ENCODE measurements at places on chromosomes 3 and 15.

GRCh38 chr3:115670911-115671310 is 47.6 kb downstream of the GAP43 start:
- DNase-seq = no peak

DNA sequence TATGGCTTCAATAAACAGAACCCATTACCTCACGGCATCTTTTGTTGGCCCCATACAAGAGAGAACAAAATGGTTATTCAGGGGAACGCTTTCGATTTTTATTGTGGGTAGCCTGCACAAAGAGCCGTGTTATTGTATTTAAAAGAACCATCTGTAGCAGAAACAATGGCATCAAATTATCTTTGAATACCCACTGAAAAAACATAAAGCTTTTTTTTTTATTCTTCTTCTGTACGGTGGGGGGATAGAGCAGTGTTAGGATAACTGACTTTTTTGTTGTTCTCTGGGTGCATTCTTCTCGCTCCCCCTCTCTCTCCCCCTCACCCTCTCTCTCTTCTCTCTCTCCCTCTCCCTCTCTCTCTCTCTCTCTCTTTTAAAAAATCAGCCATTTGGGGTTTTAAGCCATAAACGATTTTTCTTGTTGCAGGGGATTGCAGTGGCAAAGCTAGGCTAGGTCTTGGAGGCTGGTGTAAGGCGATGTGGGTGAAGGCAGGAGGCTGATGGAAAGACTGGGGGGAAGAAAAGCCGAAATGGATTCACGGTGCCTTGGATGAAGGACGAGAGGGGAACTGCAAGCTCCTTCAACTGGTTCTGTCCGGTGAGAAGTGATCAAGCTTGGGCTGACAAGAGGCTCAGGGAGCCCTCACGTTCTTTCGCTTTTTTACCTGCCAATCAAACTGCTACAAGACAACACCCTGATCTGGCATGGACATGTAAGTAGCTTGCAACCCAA is 12.4 kb upstream of the SOX2 start:
- DNase-seq = no peak

DNA sequence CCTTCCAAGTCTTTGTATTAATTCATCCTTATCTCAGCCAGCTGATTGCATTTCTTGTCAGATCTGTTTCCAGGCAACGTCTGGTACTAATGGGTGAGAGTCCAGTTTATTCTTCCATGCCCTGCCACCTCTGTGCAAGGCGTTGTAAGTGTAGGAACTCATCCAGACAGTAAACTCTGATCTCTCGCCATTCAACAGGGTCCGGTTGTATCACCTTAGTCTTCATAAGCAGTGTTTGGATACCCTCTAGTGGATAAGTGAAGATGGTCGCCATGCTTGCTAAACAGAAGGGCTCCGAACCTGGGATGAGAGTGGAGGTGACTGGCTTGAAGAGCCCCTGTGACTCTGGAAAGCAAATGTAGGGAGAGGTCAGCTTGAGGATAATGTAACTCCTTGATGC is 51.6 kb upstream of the CMTM7 start:
- peak; percentile 50 for DNase-seq

GRCh38 chr15:59138243-59138642 is 33.3 kb downstream of the CCNB2 start:
- peak; percentile 46 for DNase-seq

- no peak for DNase-seq
Observed at GRCh38 chr3:88632226-88632625, 475.2 kb upstream of the EPHA3 start.

GRCh38 chr3:190455828-190456227 is 6.1 kb upstream of the TMEM207 start:
- no peak for DNase-seq

DNA sequence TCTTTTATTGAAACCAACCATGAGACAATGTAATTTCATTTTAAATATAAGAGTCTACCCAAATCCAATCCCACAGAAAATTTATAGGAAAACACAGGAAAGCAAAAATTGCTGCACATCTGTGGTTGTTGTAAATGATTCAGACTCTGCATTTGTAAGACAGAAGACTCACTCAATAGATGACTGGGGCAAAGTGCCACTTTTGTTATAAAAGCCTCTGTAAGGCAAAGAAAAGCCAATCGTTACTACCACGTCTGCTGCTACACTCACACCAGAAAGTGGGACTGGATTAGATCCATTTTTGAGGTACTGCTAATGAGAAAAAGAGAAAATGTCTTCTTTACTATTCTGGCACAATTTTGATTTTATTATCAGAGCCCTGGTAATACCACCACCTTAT is 74.9 kb downstream of the SEMA6D start:
- DNase-seq = no peak

GRCh38 chr3:3074551-3075257 is 35.5 kb downstream of the IL5RA start:
- no peak for DNase-seq

- no peak for DNase-seq
Observed at GRCh38 chr3:158279609-158280008, 169.7 kb downstream of the RSRC1 start.

DNA sequence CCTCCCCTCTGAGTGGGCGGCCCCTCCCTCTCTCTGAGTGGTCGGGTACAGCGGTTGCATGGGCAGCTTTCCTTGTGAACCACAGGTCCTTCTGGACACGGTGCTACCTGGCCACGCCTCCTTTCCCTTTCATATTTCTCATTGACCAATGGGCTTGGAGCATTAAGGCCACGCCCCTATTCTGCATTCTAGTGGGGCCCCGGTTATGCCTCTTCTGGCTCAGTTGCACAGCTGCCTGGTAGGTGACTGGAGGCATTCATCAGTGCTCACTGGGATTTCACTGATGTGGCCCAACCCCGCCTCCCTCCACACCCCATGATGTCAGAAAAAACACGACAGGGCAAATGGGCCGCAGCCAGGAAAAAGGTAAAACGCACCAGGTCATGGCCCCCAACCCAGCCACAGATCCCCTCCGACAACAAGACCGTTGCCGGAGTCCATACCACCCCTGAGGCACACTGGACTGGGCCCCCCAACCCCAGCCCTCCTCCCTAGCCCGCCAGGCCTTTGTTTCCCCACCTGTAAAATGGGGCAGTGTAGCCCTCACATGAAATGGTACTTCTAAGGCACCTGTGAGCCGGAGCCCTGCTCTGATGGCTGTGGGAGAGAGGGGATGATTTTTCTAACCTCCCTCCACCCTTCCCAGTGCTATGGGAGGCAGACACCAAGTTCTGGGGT is 26.3 kb downstream of the NGRN start:
- peak; percentile 44 for DNase-seq

GRCh38 chr15:65790694-65791334 is 1.3 kb downstream of the DENND4A start:
- peak; percentile 25 for DNase-seq

GRCh38 chr15:38872732-38873131 is 308.1 kb upstream of the RASGRP1 start:
- DNase-seq = no peak

GRCh38 chr3:186100398-186100797 is 8.5 kb downstream of the ETV5 start:
- DNase-seq = no peak

- DNase-seq = no peak
Observed at GRCh38 chr3:66673293-66673692, 172.5 kb upstream of the LRIG1 start.

DNA sequence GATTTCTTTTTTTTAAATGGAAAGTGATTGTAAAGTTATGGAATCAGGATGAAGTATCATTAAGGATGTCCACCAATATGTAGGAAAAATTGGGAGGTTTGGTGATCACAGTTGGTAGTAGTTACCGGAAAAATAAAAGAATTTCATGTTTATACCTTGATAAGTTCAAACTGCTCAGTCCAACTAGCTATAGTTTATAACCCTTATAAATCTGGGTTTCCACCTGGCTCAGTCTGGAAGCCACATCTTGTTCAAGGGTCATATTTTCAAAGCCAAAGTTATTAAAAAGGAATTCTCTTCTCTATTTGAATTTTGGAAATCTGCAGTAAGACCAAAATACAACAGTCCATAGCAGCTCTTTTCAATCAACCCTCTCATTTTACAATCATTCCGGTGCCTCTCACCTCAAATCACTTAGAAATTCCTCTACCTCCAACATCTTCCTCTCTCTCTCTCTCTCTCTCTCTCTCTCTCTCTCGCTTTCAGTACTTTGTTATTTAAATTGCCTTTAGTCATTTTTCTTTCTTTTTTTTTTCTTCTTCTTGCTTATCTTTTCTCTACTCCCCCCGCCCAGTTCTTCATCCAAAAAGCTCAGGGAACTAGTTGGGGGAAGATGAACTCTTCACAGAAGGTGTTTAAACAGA is 186.2 kb upstream of the TBC1D5 start:
- no peak for DNase-seq

- DNase-seq = no peak
Observed at GRCh38 chr3:22935040-22935439, 268.1 kb upstream of the UBE2E2 start.

DNA sequence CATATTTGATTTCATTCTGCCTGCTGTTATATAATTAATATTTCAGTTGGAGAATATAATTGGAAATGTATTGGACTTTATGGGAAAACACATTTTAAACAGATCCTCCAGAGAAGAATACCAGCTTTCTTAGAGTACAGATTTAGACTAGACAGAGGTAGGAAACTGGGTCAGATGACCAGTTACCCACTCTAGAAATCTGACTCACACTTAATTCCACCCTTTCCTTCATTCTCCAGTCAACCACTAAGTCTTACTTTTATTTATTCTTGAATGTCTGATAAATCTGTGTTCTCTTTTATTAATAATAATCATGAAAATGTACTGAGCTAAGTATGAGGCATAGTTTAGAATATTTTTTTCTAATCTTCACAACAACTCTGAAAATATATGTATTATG is 110.7 kb downstream of the LRRC49 start:
- DNase-seq = peak; percentile 17

DNA sequence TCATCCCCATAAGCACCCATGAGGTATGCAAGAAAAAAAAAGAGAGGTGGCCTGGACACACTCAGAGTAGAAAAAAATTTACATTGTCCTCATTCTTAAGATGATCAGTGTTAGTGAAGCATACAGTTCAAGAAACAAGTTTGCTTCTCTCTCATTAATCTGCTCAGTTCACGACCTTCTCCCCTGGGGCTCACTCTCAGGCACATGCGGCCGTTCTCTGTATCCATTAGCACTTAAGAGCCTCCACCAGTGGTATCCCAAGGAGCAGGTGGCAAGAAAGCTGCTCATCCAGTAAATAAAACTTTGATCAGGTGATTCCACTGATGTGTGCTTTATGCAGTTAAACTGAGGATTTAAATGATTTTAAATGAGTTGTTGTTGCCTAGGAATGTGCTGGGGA is 57.4 kb downstream of the ARHGAP31 start:
- DNase-seq = no peak

DNA sequence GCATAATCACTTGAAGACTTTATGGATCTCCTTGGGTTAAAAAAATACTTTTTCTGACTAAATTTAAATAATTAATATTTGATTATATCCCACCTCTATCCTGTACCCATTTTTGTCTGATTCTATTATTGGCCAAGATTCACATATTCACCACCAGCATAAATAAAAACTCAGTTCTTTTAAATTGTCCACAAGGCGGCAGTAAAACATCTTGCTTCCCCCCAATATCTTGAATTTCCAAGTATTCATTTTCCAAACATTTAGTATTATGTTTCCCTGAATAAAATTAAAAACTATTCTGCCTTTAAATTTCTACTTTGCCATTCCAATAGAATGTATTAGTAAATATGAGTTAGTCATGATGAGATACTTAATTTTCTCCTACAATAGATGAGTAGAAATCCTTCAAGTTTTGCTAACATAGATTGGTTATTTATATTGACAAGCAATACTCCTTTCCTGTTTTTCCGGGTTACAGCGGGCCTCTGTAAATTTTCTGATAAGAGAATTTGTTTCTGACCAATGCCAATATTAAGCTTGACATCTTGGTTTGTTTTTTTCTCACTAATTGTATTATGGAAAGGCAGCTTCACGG is 218.7 kb upstream of the MDFIC2 start:
- DNase-seq = peak; percentile 11

- no peak for DNase-seq
Observed at GRCh38 chr15:83732196-83732595, 78.3 kb downstream of the ADAMTSL3 start.

GRCh38 chr15:91908391-91908790 is 54.9 kb downstream of the SLCO3A1 start:
- DNase-seq = peak; percentile 80

DNA sequence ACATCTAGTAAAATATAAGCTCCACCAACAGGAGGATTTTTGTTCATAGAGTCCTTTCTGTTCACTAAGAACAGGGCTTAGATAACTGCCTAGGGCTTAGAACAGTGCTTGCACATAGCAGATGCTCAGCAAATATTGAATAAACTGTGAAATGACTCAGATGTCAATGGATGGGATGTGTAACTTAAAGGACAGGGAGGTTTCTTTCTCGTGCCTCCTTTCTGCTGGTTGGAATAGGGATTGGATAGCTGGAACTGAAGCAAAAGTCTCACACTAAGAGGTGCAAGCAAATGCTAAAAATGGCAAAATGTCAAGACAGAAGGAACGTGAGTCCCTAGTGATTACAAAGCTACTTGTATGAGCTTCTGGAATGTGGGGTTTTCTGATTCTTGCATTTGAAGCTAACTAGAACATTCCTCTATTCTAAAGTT is 392.8 kb upstream of the WNT5A start:
- peak; percentile 25 for DNase-seq

DNA sequence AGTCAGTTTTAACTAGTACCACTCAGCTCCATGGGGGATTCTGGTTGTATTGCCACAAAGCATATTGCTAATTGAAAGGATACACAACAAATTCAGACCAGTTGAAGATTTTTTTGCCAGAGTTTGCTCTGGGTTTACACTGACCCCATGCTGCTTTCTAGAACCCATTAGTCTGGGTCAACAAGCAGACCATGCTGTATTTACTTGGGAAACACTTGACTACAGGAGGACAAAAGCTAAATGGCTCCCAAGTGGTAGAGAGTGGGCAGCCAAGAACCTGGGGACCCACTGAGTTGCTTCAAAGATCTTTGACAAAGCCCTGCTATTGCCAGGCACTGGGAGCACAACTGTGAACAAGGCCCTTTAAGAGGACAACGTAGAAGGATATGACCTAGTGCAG is 86.8 kb upstream of the PSMD6 start:
- no peak for DNase-seq

All from M059J (cell line).